ENCODE measurements at places on chromosomes 7 and 10. TPM values are rescaled to one million over a fixed set of nuclear protein-coding genes. Genes with fewer than 3 reads are reported as not detected.
A peak's percentile ranks its signal among the peaks of the same experiment; 100 is the strongest.

- no peaks in the 10 kb centered on the region for H3K27me3 ChIP-seq
- H3K4me1 ChIP-seq = no peaks in the 10 kb centered on the region
- no peak overlapping the region for H3K4me3 ChIP-seq
- peak overlapping the region; percentile 28 for H3K27ac ChIP-seq
- H3K36me3 ChIP-seq = no peaks in the 10 kb centered on the region
Measured at GRCh38 chr7:82384051-82384464, 59.5 kb downstream of the CACNA2D1 start.

DNA sequence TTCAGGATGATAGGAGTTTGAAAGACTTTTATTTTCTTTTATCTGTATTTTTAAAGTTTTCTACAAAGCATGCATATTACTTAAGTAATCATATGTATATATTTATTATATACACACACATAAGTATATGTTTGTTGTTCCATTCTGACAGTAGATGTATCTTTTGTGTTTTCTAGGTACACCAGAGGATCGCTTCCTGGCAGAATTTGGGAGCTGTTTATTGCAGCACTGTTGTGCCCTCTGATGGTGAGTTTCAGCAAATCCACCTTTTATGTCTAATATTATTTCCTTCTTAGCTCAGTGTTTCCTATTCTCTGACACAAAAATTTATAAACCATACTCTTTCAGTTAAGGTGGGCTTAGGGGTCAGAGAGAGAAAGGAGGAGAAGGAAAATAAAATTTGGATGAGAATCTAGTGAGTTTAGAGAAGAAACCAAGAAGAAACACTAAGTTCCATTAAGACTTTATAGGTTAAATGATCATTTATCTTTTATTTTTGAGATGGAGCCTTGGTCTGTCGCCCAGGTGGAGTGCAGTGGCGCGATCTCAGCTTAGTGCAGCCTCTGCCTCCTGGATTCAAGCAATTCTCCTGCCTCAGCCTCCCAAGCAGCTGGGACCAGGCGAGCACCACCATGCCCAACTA is 59.2 kb upstream of the OIT3 start:
- no peaks in the 10 kb centered on the region for H3K36me3 ChIP-seq
- no peaks in the 10 kb centered on the region for H3K27me3 ChIP-seq
- H3K27ac ChIP-seq = no peak overlapping the region
- no peak overlapping the region for H3K4me3 ChIP-seq
- peak; percentile 52 for DNase-seq

GRCh38 chr10:100522945-100523344 is 3.3 kb upstream of the SEC31B start:
- no peak overlapping the region for H3K4me3 ChIP-seq
- H3K27me3 ChIP-seq = no peaks in the 10 kb centered on the region
- H3K27ac ChIP-seq = no peak overlapping the region
- DNase-seq = no peak
- H3K4me1 ChIP-seq = peaks cover 33% of the 10 kb centered on the region

- H3K27me3 ChIP-seq = peaks cover 11% of the 10 kb centered on the region
- no peak for DNase-seq
- H3K27ac ChIP-seq = no peak overlapping the region
- no peak overlapping the region for H3K4me3 ChIP-seq
Measured at GRCh38 chr7:99740573-99741440, 5.8 kb upstream of the CYP3A7 start.

DNA sequence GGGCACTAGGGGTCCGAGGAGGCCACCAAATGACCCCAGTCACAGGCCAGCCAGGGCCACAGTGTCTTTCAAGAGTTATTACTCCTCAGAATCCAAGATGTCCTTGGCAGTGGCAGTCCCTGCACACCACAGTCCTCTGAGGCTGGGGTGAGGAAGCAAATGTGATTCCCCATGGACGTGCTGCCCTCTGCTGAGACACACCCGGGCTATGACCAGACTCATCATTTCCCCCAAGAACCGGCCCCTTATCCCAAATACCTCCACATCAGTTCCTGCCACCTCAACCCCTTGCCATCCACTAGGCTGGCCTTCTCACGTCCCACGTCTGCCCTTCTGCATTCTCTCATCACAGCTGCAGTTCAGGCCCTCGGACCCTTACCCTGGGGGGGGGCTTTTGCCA is 5.0 kb downstream of the PRKAG2 start:
- no peak overlapping the region for H3K27ac ChIP-seq
- no peaks in the 10 kb centered on the region for H3K36me3 ChIP-seq
- no peaks in the 10 kb centered on the region for H3K27me3 ChIP-seq
- no peak overlapping the region for H3K4me3 ChIP-seq
- peaks cover 7% of the 10 kb centered on the region for H3K4me1 ChIP-seq

DNA sequence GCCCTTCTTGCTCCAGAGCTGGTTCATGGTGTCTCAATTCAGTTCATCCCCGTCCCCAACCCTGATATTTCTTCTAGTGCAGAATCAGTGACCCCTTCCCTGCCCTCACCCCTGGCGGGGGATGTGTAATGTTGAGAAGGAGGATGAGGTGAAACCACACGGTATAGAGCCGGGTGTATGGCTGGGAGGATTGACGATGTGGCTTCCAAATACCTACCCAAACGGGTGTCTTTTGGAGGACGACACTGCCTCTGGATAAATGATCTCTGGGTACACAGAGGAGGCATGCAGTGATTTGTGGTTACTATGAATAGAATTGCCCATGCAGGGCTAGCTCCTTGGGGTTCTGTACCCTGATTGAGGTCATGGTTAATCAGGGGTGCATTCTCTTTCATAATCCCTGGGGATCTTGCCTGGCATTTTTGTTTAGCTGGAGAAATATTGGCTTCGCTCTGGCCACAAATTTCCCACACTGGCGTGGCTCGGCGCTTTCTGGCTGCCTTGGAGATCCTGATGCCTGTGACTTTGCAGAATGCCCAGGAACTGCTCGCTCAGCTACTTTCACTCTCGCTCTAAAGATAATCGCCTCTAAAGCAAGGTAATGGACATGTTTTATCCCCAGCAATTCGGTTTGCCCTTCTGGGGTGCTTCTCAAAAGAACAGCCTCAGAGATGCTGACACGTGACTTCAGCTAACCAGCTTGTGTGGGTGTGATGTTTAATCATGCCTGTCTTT is 89.2 kb downstream of the RBM20 start:
- H3K36me3 ChIP-seq = no peaks in the 10 kb centered on the region
- DNase-seq = no peak
- no peak overlapping the region for H3K4me3 ChIP-seq

DNA sequence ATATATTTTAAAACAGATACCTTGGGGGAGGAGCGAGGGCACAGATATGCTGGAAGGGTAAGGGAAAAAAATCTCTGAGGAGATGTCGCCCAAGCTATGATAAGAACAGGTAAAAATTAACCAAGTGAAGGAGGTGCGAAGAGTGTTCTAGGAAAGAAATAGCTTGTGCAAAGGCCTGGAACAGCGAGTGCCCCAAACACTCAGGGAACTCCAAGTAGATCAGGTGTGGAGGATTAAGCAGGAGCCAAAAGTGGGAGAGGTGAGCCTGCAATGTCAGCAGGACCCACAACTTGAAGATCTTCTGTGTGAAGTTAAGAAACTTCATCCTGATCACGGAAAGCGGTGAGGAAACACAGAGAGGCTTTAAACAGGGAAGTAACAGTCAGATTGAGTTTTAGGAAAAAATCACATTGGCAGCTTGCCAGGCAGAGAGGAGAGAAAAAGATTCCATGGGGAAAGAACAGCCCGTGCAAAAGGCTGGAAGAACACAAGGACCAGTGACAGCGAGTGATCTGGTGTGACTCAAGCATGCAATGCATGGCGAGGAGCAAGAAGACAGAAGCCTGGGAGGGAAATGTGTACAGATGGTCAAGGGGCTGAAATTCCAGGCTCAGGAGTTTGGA is 30.7 kb downstream of the FGF8 start:
- H3K27me3 ChIP-seq = peaks cover 26% of the 10 kb centered on the region
- no peak for DNase-seq
- H3K27ac ChIP-seq = no peak overlapping the region
- H3K36me3 ChIP-seq = no peaks in the 10 kb centered on the region
- no peaks in the 10 kb centered on the region for H3K4me1 ChIP-seq

PTPN12 gene
- total RNA-seq = 20.6 TPM

DNA sequence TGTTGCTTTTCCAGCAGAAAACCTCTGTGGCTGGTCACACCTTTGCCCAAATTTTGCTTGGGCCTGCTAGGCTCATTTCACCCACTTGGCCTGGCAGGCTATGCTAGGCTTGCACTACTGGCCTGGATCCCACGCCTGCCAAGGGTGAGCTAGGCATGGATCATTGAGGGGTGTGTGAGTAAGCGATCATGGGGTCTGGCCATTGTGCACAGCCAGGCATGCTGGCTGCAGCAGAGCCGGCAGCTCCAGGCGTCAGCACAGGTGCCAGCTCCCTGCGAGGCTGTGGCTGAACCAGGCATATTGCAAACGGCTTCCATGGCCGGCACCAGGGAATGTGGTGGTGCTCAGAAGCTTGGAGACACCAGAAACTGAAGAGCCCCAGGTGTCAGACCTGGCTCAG is 19.2 kb downstream of the CFAP70 start:
- DNase-seq = no peak
- no peak overlapping the region for H3K4me3 ChIP-seq
- no peaks in the 10 kb centered on the region for H3K27me3 ChIP-seq
- H3K4me1 ChIP-seq = no peaks in the 10 kb centered on the region
- no peaks in the 10 kb centered on the region for H3K36me3 ChIP-seq
- no peak overlapping the region for H3K27ac ChIP-seq

DNA sequence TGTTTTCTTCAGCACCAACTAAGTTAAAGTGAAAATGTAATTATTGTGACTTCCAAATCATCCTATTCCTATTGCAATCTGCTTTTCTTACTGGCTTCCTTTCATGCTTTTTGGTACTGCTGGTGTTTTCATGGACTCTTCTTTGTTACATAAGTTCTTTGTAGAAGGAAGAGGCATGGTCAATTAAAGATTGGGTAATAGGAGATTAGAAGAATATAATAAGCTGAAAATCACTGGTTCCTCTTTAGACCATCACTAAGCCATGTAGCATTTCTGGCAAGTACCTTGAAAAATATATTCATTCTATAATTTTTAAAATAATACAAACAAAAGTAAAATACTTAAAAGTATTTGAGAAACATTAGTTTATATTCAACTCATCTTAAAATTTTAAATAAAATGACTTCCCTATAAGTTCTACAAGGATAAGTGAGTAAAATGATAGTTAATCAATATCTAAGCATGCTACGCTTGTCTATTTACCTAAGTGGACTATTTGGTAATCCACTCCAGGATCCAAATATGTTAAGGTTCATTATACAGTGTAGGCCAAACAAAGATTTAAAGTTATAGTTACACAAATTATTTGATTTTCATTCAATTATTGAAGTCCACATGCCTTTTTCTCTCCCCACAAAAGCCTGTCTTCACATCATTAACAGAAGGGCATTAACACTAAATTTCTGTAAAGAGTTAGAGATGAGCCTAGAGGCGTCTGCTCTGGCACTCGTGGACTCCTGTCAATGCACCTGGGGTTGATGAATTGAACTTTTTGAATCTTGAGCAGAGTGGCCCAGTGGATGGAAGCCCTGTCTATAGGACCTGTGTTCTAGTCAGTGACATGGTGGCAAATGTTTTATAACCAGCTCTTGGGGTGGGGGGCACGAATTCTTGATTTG is 408.1 kb downstream of the INHBA start:
- DNase-seq = no peak
- no peak overlapping the region for H3K27ac ChIP-seq
- H3K4me3 ChIP-seq = no peak overlapping the region
- H3K36me3 ChIP-seq = no peaks in the 10 kb centered on the region
- H3K27me3 ChIP-seq = no peaks in the 10 kb centered on the region
